G401 (cell line): ENCODE measurements at places on chromosomes 2 and 18. TPM values are rescaled to one million over a fixed set of nuclear protein-coding genes. Genes with fewer than 3 reads are reported as not detected.

- no peak for DNase-seq
Measured at GRCh38 chr2:144705328-144706245, 185.7 kb upstream of the ZEB2 start.

- DNase-seq, result no peak
Measured at GRCh38 chr2:70440621-70441020, 113.0 kb downstream of the TGFA start.

GRCh38 chr18:13800505-13801259 lies 23.3 kb upstream of the MC5R start:
- DNase-seq, result peak; percentile 58

DNA sequence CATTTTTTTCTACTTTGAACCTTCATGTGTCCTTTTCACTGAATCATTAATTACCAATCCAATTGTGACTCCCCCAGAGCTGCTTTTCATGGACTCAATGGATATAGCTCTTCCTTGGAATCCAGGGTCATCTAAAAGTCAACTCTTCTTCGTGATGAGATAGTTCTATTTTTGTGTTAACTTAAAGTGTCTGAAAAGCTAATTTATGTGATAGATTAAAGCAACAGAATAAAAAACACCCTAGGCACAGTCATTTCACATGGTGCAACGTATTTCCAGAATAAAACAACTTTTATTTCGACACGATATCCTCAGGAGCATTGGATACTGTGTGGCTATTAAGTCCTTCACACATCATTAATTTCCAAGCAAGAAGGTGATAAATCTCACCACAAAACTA lies 250.6 kb upstream of the SPHKAP start:
- no peak for DNase-seq

DNA sequence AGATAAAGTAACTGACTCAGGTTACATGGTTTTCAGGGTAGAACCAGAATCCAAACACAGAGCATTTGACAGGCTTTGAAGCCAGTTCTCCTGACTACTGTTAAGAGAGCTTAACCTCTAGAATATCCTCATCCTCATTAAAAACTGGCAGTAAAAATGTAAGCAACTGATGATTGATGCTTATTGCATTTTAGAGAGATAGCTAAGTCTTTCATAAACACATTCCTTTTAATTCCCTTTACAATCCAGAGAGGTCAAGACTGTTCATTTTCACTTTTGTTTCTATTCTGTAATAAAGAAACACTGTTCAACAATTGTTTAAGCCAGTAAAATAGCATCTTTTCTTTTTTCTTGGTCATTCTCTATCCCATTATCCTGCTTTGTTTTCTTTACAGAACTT lies 53.9 kb upstream of the RAB27B start:
- no peak for DNase-seq

DNA sequence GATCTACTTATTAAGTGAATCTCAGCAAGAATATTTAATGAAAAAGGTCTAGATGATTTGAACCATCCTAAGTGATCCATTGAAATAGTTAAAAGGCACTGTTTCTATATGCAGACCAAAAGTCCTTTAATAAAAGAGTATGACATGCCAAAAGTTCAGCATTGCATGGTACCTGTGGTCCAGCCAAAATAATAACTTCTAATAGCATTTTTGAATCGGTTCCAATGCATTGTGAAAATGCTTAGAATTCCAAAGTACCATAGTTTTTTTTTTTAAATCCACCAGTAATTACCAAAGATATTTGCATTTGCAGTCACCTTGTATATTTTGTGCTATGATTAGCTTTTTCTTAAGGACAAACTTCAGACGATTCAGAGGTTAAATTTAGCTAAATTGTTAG lies 79.9 kb downstream of the NYAP2 start:
- DNase-seq, result no peak

DNA sequence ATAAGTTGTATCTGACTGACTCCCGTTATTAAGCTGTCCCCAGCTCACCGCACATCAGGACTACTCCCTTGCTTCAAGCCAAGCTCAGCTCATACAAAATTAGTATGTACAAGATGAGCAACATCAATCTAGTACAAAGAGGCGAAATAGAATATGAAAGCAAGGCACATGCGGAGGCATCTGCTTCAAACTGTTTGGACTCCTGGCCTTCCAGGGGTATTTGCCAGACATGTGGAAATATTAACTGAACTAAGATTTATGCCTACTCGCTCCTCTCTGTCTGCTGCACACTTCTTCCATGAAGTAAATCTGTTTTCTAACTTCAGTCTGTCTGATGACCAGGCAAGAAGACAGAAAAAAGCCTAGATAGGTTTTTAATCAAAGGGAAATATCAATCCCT lies 499.8 kb downstream of the PID1 start:
- no peak for DNase-seq

GRCh38 chr2:208359632-208359986 lies 47.0 kb upstream of the PTH2R start:
- peak; percentile 19 for DNase-seq

- DNase-seq, result peak; percentile 43
Measured at GRCh38 chr2:43749583-43749982, 24.3 kb upstream of the DYNC2LI1 start.

GRCh38 chr2:27717070-27717795 lies 53.5 kb downstream of the SLC4A1AP start:
- peak; percentile 36 for DNase-seq

DNA sequence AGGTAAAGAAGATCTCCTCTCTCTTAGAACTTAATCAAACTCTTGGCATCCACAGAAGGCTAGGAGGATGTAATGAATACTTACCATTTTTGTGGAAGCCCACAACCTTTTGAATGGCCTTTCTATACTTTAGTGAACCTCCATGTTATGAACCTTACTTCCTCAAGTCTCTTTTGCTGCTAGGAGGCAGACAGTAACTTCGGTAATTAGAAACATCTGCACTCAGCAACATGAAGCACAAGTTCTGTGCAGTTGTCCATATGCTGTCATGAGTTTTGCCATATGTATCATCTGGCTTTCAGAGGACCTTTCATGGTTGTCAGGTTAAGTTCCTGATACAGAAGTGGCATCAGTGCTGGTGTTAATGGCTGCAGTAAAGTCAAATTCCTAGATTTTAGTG lies 50.4 kb downstream of the PDK1 start:
- no peak for DNase-seq

DNA sequence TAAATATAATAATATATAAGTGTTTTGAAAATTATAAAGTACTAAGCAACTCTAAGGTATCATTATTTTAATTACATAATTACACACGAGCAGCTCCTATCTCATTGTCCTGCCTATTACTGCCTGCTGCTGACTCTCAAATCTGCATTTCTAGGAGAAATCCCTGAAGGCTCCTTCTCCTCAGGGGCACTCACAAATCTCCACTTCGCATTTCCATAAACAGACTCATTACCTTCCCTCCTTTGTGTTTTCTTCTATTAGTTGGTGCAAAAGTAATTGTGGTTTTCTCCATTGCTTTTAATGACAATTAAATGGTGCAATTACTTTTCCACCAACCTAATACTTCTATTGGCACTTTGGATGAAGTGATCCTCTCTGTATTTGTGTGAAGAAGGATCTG lies 135.0 kb upstream of the HNMT start:
- no peak for DNase-seq

DNA sequence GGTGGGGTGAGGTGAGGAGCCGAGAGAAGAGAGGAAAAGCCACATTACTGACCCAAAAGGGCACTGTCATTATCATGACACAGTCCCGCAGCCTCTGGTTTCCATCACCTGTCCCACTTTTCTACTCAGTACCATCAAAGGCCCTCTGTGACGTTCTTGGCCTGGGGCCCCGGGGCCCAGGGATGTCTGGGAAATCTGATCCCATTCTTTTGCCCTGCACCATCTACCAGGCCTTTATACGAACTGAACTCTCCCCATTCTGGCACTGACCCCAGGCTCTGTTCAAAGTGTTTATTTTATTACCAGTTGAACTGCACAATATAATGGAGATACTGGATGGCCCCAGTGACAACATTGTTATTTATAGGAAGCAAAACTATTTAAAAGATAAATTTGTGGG lies 89.1 kb downstream of the COL6A3 start:
- DNase-seq, result no peak

DNA sequence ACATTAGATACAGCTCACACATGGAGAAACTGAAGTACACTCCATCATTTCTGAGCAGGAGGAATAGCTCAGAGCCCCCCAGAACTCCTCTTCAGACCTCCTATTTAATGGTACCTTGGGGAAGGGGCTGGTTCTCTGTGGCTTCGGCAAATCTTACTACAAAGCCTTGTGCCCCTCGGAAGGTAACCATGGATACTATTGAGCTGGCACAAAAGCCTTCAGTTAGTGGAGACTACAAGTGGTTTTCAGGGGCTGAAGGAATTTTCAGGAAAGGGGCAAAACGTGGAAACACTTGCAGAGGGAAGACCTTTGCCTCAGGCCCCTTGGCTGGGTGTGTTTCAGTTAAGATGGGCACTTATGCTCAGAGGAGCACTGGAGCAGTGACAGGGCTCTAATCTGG lies 1.1 kb upstream of the FAM237A start:
- DNase-seq, result no peak

DNA sequence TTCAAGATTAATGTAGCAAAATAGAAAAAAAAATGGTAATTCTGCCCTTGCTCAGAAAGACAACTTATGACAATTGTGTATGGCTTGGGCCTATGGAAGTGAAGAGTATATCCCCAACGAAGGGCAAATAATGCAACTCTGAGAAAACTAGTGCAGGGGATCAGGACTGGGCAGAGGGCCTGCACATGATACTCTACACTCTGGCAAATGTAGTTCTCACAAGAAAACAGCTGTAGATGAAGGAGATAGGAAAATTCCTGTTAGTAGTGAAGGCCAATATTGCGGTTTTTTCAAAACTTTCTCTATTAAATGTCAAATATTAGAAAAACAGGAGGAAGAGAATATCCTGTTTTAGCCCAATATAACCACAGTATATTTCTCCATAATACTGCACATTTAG lies 77.8 kb downstream of the SCN9A start:
- DNase-seq, result no peak

DNA sequence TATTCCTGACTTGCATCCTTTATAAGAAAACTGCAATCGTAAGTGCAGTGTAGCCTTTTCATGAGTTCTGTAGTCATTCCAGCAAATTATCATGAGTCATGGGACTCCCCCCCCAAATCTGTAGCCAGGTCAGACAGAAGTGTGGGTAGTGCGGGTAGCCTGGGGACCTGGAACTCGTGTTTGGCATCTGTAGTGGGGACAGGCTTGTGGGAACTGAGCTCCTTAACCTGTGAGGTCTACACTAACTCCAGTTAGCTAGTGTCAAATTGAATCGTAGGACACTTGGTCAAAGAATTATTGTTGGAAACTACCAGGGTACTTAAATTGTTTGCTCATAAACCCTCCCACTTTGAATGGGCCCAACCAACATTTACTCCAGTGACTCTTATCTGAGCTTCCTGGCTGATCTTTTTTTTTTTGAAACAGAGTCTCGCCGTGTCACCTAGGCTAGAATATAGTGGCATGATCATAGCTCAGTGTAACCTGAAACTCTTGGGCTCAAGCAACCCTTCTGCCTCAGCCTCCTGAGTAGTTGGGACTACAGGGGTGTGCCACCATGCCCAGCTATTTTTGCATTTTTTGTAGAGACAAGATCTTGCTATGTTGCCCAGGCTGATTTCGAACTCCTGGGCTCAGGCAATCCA lies 12.4 kb downstream of the PFN4 start:
- no peak for DNase-seq

DNA sequence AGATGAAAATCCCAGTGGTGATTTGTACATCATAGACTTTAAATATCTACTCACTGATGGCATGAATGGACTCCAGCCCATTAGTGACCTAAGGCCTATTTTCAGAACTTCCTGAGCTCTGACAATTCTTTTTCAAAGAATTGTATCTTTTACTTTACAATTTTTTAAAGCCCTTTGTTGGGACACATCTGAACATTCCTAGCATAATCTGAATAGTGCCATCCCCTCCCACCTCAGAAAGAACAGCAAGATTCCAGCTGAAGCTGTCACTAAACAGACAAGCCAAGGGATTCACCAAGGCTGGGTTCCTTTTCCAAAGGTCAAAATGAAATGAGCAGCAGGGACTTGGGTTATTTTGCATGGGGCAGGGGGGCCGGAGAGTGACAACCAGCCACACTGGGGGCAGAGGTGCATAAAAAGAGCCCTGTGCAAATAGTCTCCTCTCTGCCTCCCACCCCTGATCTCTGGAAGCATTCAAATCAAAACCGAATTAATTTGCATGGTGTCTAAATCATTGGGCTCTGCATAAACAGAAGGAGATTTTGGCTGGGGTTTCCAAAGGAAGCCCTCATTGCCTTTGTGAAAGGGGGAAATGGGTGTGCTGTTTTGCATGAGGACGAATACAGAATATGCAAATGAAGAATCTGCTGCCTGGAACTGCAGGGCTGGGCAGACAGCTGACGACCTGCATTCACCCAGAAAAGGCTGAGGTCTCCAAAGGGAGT lies 17.2 kb downstream of the EPHA4 start:
- peak; percentile 71 for DNase-seq

- peak; percentile 91 for DNase-seq
Measured at GRCh38 chr18:58195278-58195765, 151.3 kb downstream of the NEDD4L start.

DNA sequence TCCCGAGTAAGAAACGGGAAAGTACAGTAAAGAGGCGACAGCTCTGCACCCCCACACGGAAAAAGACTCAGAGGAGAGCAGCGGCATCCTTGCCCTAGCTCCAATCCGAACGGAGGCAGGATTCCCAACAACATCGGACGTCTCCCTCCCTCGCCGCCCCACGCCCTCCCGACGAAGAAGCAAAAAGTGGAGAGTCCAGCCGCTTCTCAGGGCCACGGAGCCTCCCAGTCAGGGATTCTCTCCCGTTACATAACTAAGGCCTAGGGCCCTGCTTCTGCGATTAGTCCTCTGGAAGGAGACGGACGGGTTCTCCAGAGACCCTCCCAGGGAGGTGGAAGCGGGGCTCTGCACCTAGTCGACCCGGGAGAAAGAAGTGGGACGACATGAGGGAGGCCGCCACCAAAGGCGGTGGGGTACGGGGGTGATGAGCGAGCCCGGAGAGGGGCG lies 587 bp downstream of the SUMO1 start:
- peak; percentile 35 for DNase-seq

The MAP3K20 gene
- total RNA-seq, result 2.6 and 7.2 TPM in 2 replicates

The UPP2 gene
- total RNA-seq, result not detected in 2 replicates

The CD8B2 gene
- not detected in 2 replicates for total RNA-seq

The NTSR2 gene
- total RNA-seq, result not detected in 2 replicates

The MROH2A gene
- total RNA-seq, result not detected in 2 replicates

The CCL20 gene
- total RNA-seq, result not detected in 2 replicates

The HOXD12 gene
- not detected in 2 replicates for total RNA-seq

The PROC gene
- total RNA-seq, result 0.37 TPM in 1 of 2 replicates, not detected in the other

The GKN2 gene
- total RNA-seq, result not detected in 2 replicates

The FKBP7 gene
- total RNA-seq, result 11.0 and 13.5 TPM in 2 replicates

The NAT8 gene
- not detected in 2 replicates for total RNA-seq

The PRSS56 gene
- not detected in 2 replicates for total RNA-seq

The THAP4 gene
- 85.0 and 86.2 TPM in 2 replicates for total RNA-seq

The IL36RN gene
- not detected in 2 replicates for total RNA-seq

The FBXO15 gene
- 0.18 TPM in 1 of 2 replicates, not detected in the other for total RNA-seq
